NCI-H446 (cell line): ENCODE measurements at places on chromosomes 4 and X.

DNA sequence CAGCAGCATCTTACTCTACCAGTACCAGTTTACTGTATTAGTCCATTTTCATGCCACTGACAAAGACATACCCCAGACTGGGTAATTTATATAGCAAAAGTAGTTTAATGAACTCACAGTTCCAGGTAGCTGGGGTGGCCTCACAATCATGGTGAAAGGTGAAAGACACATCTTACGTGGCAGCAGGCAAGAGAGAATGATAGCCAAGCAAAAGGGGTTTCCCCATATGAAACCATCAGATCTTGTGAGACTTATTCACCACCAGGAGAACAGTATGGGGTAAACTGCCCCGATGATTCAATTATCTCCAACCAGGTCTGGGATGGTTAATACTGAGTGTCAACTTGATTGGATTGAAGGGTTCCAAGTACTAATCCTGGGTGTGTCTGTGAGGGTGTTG is 69.3 kb downstream of the YIPF6 start:
- no peak for DNase-seq

- no peak for DNase-seq
These were observed 1566.9 kb downstream of the STIM2 start for GRCh38 chr4:28427306-28428085.

DNA sequence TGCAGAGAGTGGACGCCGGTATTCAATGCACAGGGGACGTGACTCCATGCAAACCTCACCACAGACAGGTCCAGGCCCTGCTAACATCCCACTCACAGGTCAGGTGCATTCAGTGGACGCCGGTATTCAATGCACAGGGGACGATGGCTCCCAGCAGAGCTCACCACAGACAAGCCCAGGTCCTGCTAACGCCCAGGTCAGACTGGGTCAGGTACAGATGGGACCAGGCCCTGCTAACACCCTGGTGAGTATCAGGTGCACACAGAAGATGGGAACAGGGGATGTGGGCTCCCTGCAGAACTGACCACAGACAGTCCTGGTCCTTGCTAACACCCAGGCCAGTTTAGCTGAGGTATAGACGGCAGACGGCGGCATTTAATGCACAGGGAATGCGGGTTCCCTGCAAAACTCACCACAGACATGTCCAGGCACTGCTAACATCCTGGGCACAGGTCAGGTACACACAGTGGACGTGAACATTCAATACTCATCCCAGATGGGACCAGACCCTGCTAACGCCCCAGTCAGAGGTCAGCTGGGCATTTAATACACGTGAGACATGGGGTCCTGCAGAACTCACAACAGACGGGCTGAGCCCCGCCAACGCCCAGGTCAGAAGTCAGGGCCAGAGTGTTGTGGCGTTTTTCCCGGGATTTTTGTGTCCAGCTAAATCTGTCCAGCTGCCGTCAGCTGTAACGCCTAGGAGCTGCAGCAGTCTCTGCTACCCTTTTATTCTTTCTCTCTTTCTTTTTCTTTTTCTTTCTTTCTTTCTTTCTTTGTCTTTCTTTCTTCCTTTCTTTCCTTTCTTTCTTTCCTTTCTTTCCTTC is 99.2 kb downstream of the SHOX start:
- DNase-seq = no peak

- peak; percentile 5 for DNase-seq
These were observed 129.5 kb downstream of the KCNIP4 start for GRCh38 chr4:21819086-21819485.

- DNase-seq = no peak
These were observed 43.0 kb upstream of the SH3RF1 start for GRCh38 chr4:169313732-169314131.

DNA sequence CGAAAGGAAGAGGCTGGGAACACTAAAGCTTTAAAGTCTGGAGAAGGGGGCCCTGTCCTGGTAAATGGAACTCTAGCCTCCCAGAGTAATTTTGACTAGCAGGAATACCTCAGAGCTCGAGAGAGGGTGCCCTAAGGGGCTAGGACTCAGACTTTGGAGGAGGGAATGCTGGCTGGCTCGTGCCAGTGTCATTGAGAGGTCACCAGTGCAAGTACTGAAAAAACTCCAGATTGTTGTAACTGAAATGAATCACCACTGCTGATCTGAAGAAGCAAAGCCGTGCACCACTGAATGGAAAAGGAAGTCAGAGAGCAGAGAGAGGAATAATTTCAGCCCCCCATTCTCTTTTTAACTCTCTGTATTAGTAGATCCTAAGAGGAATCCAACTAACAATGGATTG is 690.2 kb downstream of the FAT4 start:
- no peak for DNase-seq

DNA sequence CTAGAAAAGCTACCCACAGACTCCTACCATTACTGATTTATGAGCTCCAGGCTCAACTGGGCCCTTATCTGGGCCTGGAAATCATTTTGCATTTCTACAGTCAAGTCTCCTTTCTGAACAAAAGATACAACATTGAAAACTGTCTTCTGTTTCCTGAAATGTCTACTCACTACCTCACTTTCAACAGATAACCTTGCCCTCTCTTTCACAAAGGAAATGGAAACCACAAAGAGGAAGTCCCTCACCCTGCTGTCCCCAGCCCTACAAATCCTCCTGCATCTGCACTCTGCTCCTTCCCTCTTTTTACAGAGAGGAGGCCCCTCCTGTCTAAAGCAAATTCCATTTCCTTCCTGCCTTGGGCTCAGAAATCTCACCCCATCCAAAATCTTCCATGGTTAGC is 24.8 kb upstream of the CYBB start:
- DNase-seq = no peak
